ENCODE measurements at places on chromosomes 4 and X. TPM values are rescaled to one million over a fixed set of nuclear protein-coding genes. Genes with fewer than 3 reads are reported as not detected.
A peak's percentile ranks its signal among the peaks of the same experiment; 100 is the strongest.

The PRR32 gene
- total RNA-seq: not detected

The ATP2B3 gene
- 0.54 TPM for total RNA-seq

The HAND2 gene
- not detected for total RNA-seq

The WAS gene
- 0.12 TPM for total RNA-seq

The CCNB3 gene
- total RNA-seq: 0.74 TPM

The BTC gene
- 0.23 TPM for total RNA-seq

The CXCL1 gene
- 1.9 TPM for total RNA-seq

DNA sequence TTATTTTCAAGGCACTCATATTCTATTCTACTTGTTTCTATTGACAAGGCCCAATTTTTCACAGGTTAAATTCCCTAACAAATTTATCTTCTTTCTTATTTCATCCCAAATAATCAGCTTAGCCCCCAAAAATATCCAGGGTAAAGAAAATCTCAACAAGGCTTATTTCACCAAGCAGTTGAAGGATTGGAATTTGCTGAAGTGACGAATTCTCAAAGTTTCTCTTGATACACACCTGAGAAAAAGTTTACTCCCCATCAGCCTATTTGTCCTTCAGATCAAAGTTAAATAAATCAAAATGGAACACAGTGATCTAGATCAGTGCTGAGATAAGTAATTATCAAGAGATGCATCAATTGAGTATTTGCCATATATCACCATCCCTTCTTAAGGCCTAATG, 106.9 kb downstream of the ATRX start:
- no peak overlapping the region for H3K27ac ChIP-seq

GRCh38 chr4:82360298-82361177, 13.3 kb downstream of the HNRNPD start:
- H3K27ac ChIP-seq: no peak overlapping the region
- DNase-seq: peak; percentile 70
- no peak overlapping the region for H3K4me3 ChIP-seq

DNA sequence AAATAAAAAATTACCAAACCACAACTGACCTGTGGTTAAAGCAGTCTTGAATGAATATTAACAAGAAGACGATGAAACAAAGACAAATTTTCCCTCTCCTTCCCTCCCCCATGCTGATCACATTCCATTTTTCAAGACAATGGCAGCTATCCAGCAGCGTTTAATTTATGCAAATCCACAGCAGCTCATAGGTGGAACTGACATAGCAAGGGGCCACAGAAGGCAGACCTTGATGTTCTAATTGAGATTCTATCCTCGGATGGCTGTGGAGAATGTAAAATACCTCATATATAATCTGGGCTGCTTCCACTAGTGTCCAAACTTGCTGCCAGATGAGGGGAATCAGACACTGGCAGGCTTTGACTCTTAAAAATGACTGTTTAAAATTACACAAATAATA, 211.5 kb downstream of the CHRDL1 start:
- no peaks in the 10 kb centered on the region for H3K27me3 ChIP-seq
- H3K36me3 ChIP-seq: no peaks in the 10 kb centered on the region
- no peak overlapping the region for H3K27ac ChIP-seq

GRCh38 chr4:67292636-67293035, 252.7 kb downstream of the CENPC start:
- no peak overlapping the region for H3K27ac ChIP-seq
- no peak for DNase-seq
- H3K27me3 ChIP-seq: no peaks in the 10 kb centered on the region
- peaks cover 11% of the 10 kb centered on the region for H3K4me1 ChIP-seq
- no peaks in the 10 kb centered on the region for H3K36me3 ChIP-seq

DNA sequence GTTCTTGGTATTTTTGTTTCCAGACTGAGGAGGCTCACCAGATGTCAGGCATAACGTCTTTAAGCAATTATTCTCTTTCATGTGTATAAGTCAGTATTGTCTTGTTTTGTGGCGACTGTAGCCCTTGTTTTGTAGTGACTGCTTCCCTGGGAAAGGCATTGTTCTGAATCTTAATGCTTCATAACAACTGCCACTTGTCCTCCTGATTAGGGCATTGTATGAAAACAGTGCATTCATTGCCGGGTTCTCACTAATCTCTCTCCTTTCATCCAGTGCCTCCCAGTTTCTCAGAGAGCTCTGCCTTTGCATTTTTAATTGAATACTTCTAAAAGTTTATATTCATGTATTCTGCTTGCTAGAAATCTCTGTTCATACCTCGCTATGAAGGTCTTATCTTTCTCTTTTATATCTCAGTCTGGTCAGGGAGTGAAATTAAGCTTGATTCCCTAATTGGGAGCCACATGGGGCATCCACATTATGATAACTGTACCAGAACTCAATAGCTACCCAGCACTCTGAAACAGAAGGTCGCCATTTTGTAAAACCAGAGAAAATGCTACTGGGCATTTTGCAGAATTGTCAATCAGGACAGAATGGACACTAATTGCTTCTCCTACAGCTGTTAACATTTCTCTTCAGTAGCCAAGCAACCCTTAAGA, 149.8 kb downstream of the GBA3 start:
- no peaks in the 10 kb centered on the region for H3K36me3 ChIP-seq
- no peaks in the 10 kb centered on the region for H3K4me1 ChIP-seq
- H3K27ac ChIP-seq: no peak overlapping the region
- H3K27me3 ChIP-seq: no peaks in the 10 kb centered on the region
- no peak for DNase-seq
- no peak overlapping the region for H3K4me3 ChIP-seq

GRCh38 chrX:74890676-74891430, 34.4 kb downstream of the NEXMIF start:
- H3K27ac ChIP-seq: no peak overlapping the region
- H3K4me1 ChIP-seq: no peaks in the 10 kb centered on the region
- H3K36me3 ChIP-seq: no peaks in the 10 kb centered on the region
- H3K4me3 ChIP-seq: no peak overlapping the region
- DNase-seq: no peak

DNA sequence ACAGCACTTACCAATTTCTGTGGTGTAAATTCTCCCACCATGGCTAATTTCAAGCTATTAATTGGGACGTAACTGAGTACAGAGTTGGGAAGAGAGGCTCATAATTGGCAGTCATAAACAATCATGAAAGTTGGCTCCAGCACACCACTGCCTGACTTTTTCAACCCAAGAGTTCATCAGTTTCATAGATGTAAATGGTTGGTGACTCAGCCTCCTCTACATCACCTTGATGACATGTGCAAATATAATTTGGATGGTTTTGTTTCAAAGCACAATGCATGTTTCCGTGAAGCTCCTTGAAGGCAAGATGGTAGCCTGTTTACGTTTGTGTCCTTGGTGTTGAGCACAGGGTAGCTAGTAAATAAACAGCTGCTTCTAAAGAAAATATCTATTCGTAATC, 235.1 kb downstream of the LDB2 start:
- H3K36me3 ChIP-seq: 0 out of 2 replicates have a peak, but pooled peaks cover 3% of the 10 kb centered on the region
- H3K4me1 ChIP-seq: peaks cover 4% of the 10 kb centered on the region
- peak overlapping the region; percentile 40 for H3K27ac ChIP-seq
- DNase-seq: no peak
- no peaks in the 10 kb centered on the region for H3K27me3 ChIP-seq

DNA sequence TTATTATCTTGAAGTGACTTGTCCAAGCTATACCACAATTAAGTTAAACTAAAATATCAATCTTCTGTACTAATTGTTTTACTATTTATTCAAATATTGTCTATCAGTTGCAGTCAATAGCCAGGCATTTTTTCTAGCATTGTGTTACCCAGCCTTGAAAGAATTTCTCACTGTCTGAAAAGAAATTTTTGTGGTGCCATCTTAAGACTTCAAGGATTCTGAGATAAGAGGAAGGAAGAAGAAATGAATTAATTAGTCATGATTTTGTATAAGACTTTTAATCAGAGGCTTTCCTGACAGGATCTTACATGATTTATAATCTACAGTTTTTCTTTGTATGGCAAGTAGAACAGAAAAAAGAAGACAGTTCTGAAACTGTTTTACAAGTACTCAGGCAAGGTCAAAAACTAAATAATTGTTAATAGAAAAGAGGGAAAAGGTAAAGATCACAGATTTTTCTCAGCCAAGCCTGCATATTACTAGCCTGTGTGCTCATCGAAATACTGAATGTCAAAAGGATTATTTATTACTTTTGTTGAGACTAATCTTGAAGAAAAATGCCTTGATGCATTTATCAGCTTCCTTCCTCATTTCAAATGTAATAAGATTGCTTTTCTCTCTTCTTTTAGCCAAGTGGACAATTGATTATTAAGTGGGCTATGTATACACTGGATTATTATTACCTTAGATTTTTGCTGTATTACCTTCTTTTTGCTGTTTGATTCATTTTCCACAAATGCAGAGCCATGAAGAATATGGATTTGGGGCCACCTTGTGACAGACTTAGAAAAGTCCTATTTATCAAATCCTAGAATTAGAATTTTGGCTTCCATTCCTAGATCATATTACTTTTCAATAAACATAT, 53.8 kb downstream of the CXCL1 start:
- DNase-seq: no peak
- H3K27me3 ChIP-seq: no peaks in the 10 kb centered on the region
- no peak overlapping the region for H3K4me3 ChIP-seq
- H3K4me1 ChIP-seq: no peaks in the 10 kb centered on the region
- H3K36me3 ChIP-seq: no peaks in the 10 kb centered on the region

GRCh38 chr4:147207911-147208310, 262.2 kb upstream of the TTC29 start:
- H3K36me3 ChIP-seq: peaks cover 3% of the 10 kb centered on the region
- H3K4me1 ChIP-seq: no peaks in the 10 kb centered on the region

- H3K27me3 ChIP-seq: no peaks in the 10 kb centered on the region
- no peaks in the 10 kb centered on the region for H3K4me1 ChIP-seq
- H3K36me3 ChIP-seq: no peaks in the 10 kb centered on the region
- DNase-seq: no peak
These were observed 49.5 kb downstream of the SEPSECS start for GRCh38 chr4:25110527-25111329.

DNA sequence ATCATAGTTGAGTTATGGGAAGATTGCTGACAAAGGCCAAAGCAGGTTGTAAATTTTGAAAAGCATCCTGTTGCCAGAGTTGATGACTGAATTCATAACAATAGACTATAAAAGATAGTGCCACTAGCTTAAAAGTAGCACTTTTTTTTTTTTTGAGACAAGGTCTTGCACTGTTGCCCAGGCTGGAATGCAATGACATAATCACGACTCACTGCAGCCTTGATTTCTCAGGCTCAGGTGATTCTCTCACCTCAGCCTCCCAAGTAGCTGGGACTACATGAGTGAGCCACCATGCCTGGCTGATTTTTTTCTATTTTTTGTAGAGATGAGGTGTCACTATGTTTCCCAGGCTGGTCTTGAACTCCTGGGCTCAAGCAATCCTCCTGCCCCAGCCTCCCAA, 122.7 kb downstream of the SPOCK3 start:
- H3K36me3 ChIP-seq: no peaks in the 10 kb centered on the region
- no peak for DNase-seq
- H3K4me1 ChIP-seq: no peaks in the 10 kb centered on the region
- H3K27me3 ChIP-seq: no peaks in the 10 kb centered on the region
- H3K27ac ChIP-seq: no peak overlapping the region

DNA sequence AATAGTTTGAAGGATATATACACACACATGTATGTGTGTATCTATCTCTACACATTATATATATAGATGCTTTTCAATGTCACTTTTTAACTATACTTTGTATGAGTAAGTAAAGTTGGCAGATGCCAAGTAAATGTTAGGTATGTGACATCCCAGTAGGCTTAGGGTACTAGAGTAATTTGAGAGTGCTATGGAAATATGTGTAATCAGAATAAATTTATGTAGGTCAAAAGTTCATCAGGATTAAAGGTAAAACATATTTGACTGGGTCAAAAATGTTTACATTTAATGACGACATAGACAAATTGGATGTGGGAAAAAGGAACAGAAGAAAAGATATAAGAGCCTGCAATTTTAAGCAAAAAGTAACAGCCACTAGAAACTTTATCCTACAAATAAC, 588.8 kb downstream of the ANKRD50 start:
- no peaks in the 10 kb centered on the region for H3K36me3 ChIP-seq
- H3K4me3 ChIP-seq: no peak overlapping the region
- H3K27me3 ChIP-seq: no peaks in the 10 kb centered on the region
- H3K27ac ChIP-seq: no peak overlapping the region
- no peak for DNase-seq

GRCh38 chr4:38663090-38663800, 754 bp upstream of the KLF3 start:
- H3K36me3 ChIP-seq: no peaks in the 10 kb centered on the region
- peak overlapping the region; percentile 66 for H3K4me3 ChIP-seq
- peak; percentile 72 for DNase-seq

DNA sequence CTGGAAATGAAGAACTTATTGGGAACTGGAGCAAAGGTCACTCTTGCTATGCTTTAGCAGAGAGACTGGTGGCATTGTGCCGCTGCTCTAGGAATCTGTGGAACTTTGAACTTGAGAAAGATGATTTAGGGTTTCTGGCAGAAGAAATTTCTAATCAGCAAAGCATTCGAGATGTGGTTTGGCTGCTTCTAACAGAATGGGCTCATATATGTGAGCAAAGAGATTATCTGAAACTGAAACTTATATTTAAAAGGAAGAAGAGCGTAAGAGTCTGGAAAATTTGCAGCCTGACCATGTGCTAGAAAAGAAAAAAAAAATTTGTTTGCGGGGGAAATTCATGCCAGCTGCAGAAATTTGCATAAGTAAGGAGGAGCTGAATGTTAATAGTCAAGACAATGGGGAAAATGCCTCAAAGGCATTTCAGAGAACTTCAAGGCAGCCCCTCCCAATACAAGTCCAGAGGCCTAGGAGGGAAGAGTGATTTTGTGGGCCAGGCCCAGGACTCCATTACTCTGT, 35.9 kb upstream of the PAPSS1 start:
- no peaks in the 10 kb centered on the region for H3K27me3 ChIP-seq
- no peak overlapping the region for H3K27ac ChIP-seq
- H3K4me3 ChIP-seq: no peak overlapping the region
- H3K36me3 ChIP-seq: no peaks in the 10 kb centered on the region
- peaks cover 36% of the 10 kb centered on the region for H3K4me1 ChIP-seq

GRCh38 chr4:148649652-148650331, 207.6 kb upstream of the NR3C2 start:
- no peaks in the 10 kb centered on the region for H3K36me3 ChIP-seq
- H3K27ac ChIP-seq: no peak overlapping the region
- DNase-seq: no peak
- no peaks in the 10 kb centered on the region for H3K4me1 ChIP-seq

DNA sequence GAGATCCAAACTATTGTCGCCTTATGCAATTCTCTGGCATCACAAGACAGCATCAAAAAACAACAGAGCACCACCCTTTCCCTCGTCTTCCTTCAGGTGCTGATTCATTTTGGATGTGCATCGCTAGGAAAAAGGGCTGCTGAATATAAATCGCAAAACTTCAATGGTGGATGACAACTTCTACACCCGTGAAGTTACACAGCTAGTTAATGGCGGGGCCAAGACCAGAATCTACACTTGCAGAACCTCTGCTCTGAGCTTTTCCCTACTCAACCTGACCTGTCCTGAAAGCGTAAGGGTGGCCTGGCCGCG, 674 bp downstream of the GNPDA2 start:
- no peak for DNase-seq
- H3K36me3 ChIP-seq: no peaks in the 10 kb centered on the region
- H3K4me3 ChIP-seq: peak overlapping the region; percentile 62
- peaks cover 19% of the 10 kb centered on the region for H3K27me3 ChIP-seq

GRCh38 chrX:136849395-136849794, 31.1 kb downstream of the RBMX start:
- no peak for DNase-seq

All from GM23338 (cell line).